ENCODE measurements at places on chromosomes 4 and X.

GRCh38 chrX:131288738-131289511 is at the start of gene IGSF1:
IGSF1 (minus strand) TSS chrX:131289306; CDS start chrX:131286674, 2,632 bp downstream.
- peak; percentile 26 for DNase-seq
- no peaks in the 10 kb centered on the region for H3K36me3 ChIP-seq
- peaks cover 18% of the 10 kb centered on the region for H3K27me3 ChIP-seq
- peak within 1 kb of the TSS; percentile 42 for H3K4me3 ChIP-seq
- no peak within 1 kb of the TSS for H3K27ac ChIP-seq
- no peaks in the 10 kb centered on the region for H3K4me1 ChIP-seq

DNA sequence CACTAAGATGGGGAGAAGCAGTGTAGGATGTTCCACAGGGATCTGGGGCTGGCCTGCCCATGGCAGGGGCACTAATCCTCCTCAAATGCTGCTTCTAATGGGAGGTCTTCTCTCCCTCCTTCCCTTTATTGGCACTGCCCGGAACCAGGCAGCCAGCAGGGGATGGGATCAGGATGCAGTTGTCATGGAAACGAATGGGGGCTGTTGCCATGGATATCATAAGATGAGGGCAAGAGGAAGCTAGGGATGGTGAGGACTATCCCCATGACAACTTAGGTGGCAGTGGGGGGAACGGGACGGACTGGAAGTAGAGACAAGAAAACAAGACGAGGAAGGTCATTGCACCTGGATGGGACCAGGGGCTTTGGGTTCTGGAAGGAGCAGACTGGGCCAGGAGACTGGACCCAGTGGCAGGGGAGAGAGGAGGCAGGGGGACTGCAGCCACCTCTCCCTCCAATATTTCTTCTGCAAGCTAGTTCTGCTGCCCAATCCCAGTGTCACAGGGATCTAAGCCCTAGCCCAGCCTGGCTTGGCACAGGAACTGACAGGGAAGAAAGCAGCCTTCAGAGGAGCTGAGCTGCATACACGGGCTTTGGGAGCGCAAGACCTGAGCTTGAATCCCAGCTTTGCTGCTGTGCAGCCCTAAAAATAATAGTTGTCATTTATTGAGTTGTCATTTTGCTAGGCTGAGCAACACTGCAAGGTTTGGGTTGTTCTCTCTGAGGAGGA is 19.0 kb downstream of the IQSEC2 start:
- H3K4me3 ChIP-seq, result no peak overlapping the region
- no peaks in the 10 kb centered on the region for H3K4me1 ChIP-seq
- DNase-seq, result no peak
- no peaks in the 10 kb centered on the region for H3K36me3 ChIP-seq

- no peak overlapping the region for H3K27ac ChIP-seq
- H3K36me3 ChIP-seq, result no peaks in the 10 kb centered on the region
- no peaks in the 10 kb centered on the region for H3K4me1 ChIP-seq
- no peak overlapping the region for H3K4me3 ChIP-seq
- no peak for DNase-seq
These were observed 17.1 kb downstream of the RPS6KA6 start for GRCh38 chrX:84170931-84171330.

DNA sequence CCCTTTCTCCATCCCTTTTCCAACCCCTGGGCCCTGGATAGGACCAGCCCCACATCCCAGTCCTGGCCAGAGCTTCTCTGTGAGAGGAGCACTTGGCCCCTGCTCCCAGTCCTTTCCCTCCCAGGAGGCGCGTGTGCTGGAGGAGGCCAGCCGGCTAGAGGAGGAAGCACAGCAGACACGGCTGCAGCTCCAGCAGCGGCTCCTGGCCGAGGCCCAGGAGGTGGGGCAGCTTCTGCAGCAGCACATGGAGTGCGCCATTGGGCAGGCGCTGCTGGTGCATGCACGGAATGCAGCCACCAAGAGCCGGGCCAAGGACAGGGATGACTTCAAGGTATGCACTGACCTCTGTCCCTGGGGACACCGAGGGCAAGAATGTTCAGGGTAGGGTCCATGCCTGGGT is 87.5 kb downstream of the EVC start:
- H3K27ac ChIP-seq, result no peak overlapping the region
- H3K4me3 ChIP-seq, result no peak overlapping the region
- DNase-seq, result no peak
- no peaks in the 10 kb centered on the region for H3K4me1 ChIP-seq
- no peaks in the 10 kb centered on the region for H3K27me3 ChIP-seq
- H3K36me3 ChIP-seq, result no peaks in the 10 kb centered on the region

DNA sequence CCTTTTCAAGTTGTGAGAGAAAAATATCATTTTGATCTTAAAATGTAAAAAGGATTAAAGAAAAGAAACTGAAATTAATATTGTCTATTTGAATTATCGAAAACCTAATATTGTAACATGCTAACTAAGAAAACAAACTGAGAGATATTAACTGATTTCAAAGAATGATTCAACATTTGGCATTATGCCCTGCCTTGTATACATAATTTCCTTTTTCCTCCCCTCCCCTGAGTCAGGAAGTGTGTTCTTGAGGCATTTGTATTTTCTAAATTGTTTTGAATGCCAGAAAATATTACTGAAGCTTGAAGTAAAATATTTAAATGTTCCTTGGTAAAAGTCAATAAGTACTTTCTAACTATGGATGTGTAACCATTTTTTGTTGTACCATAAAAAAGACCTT is 49.4 kb downstream of the RPS6KA3 start:
- peaks cover 12% of the 10 kb centered on the region for H3K4me1 ChIP-seq
- H3K27me3 ChIP-seq, result no peaks in the 10 kb centered on the region
- DNase-seq, result no peak
- H3K36me3 ChIP-seq, result no peaks in the 10 kb centered on the region
- H3K4me3 ChIP-seq, result peak overlapping the region; percentile 53
